GM04503 (cell line): ENCODE measurements at places on chromosomes 1 and 21.

GRCh38 chr21:44508711-44509445 is 31.1 kb downstream of the KRTAP10-1 start:
- no peak for DNase-seq

DNA sequence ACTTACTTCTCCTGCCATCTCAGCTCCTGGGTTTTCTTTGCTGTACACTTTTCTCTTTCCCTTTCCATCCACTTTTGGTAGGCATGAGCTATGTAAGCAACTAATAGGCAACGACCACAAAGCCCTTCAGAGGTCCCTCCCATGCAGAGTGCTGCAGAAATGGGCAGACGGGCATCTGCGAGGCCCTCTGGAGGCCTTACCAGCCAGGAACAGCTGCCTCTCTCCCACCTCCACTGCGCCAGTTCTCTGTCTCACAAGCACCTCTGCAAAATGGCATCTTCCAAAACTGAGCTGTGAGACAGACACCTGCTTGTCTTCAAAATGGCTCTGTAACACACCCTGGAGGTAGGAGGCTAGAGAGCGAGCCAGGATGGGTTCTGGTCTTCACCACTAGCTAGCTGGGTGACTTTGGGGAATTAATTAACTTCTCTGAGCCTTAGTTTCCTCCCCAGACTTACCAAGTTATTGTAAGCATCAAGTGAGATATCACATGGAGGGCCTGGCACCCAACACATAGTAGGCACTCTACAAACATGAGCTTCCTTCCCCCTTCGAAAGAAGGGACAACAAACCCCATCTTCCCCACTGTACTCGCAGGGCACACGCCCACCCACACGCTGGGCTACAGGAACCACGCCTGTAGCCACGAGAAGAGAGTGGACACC is 62.0 kb downstream of the BCAR3 start:
- DNase-seq: no peak

DNA sequence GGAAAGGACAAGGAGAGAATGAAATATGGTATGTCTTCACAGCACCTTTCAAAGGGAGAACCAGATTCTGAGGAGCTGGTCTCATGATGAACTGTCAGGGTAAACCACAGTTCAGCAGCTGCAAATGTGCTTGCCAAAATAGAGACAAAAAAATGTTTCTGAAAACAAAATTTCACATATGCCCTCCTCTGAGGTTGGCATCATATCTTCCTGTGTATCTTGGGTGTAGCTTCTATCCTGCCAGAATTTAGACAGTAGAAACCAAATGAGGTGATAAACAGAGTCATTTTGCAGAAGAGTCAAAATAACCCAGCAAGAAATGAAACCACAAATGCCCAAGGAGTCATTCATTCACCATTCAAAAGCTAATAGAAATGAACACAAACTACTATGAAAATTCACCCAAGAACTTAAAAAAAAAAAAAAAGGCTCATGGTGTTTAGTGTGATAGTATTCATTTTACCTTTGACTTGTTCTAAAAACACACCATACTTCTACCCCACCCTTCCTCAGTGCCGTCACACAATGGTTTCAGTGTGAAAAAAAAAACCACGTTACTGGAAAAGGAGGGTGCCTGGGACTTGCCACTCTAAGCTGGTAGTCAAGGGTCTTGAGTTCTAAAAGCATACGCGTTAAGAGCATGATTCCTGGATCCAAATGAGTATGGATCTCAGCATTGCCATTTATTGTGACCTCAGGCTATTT is 18.5 kb downstream of the SELL start:
- no peak for DNase-seq

- DNase-seq: no peak
Measured at GRCh38 chr1:225685476-225686176, 32.7 kb upstream of the ENAH start.

DNA sequence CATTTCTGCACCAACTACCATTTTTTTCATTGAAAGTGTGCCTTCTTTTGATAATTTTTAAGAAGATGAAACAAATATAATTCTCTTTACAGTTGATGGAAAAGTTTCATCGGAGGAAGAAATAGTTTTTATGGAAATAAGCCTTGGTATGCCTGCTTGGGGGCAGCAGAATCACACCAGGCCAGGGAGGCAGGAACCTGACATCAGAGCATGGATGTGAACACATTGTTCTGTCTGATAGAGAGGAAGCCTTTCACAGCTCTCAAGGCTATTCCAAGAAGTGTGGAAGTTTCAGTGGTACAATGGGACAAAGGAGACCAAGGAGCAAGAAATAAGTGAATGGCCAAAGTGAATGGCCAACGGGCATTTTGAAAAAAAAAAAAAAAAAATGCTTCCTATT is 162.2 kb upstream of the KCNK2 start:
- no peak for DNase-seq

- no peak for DNase-seq
Measured at GRCh38 chr1:150596095-150596892, 16.9 kb upstream of the MCL1 start.

GRCh38 chr1:238964631-238965030 is 421.7 kb upstream of the CHRM3 start:
- DNase-seq: no peak

- no peak for DNase-seq
Measured at GRCh38 chr1:232267092-232267836, 362.7 kb downstream of the SIPA1L2 start.

DNA sequence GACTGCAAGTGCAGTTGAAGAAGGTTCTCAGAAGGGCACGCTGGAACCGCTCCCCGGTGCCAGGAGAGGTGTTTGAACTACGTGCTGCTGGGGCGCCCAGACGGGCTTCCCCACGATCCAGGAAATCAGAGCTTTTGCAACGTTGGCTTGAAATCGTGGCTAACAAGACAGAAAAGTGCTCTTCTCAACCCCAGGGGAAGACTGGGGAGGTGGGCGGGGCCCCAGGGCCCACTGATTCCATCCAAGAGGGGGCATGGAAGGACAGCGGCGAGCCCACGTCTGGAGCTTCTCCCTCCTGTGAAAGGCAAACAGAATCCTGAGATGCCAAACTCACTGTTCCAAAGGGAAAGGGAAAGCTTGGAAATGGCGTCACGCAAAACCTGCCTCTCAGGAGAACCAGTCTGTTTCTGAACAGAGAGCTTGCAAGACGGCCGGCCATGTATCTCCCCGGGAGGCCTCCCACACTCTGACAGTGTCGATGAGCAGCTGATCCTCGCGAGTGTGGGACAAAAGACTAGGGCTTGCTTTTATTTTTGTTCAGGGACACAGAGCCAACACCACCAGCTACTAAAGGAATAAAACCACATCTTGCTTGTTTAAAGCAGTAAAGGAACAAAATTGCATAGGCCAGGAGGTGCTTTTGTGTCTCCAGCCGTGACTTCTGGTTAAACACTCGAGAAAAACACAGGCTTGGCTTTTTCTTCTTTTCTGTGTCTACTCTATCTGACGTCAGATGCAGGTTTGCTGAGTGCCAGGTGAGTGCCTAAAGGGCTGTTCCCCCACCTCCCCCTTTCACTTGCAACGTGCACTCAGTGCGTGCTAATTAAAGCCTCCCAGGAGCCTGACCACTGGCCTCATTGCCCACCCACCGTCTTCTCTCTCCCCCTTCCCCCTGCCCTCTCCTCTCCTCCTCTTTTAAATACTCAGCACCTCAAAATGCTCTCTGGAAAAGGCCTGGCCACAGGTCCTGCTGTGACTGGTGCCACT is 41.5 kb downstream of the LRRC3 start:
- no peak for DNase-seq

GRCh38 chr1:16139473-16139962 is 16.4 kb downstream of the EPHA2 start:
- peak; percentile 67 for DNase-seq

DNA sequence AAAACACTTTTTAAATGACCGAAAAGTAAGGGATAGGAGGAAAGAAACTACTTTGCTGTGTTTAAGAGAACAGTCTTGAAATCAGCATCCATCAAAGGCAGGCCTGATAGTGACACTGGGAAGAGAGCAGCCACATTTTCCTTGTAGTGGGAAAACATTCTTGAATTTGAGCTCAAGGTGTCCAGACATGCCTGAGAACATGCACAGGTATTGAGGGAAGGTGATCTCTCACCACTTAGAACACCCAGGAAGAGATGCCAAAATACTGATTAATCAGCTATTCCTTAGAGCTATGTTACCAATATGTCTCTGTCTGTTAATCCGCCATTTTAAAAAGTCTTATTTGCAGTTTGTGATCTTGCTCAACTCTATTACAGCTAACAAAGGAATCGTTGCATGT is 25.9 kb downstream of the IL12RB2 start:
- DNase-seq: no peak

- no peak for DNase-seq
Measured at GRCh38 chr1:201608635-201609395, 69.9 kb downstream of the NAV1 start.

DNA sequence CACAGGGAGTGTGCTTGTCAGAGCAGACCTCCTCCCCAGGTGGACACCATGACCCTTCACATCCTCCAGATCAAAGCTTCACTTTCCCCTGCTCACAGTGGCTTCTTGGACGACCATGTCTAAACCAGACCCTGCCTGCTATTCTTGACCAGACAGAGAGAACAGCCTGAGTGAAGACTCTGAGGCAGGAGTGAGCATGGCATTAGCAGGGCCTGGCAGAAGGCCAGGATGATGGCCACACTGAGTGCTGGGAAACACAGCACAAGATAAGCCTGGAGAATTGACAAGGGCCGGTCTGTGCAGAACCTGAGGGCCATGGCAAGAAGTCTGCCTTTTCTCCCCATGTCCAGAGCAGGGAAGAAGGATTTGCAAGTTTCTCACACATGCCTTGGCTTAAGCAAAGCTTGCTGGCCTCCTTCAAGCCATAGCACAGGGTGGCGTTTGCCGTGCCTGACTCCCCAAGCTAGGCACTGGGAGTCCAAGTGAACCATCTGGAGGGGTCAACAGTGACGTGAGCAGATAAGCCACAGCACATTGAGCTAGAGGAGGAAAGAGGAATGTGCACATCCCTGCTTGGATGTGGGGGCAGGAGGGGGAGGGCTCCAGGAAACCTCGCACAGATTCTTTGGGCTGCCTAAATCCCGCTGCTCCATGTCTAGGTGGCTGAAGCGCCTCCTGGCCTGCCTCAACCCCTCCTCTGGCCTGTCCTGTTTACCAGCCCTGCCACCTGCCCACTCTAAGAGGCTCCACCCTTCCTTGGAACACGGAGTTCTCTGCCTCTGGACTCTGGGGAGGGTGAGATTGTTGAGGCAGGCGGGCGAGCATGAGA is 87.1 kb downstream of the CD58 start:
- no peak for DNase-seq

GRCh38 chr1:234559902-234560676 is 49.9 kb downstream of the IRF2BP2 start:
- DNase-seq: no peak

DNA sequence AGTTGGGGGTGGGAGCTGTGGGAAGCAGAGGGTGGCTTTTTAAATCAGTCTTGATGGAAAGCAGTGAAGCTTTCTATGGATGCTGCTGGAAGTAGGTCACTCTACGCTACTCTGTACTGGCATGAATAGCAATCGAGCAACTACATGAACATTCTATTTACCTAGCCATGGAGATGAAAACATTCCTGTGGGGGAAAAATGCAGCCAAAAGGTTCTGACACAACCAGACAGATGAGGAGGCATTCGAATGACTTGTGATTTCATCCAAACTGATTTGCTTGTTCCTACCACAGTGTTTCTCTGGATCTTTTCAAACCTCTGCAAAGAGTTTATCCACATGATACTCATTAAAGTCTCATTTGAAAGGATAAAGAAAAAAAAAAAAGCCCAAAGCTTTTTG is 95.0 kb downstream of the ASTN1 start:
- DNase-seq: no peak

GRCh38 chr1:150180474-150180873 is 30.8 kb downstream of the PLEKHO1 start:
- no peak for DNase-seq

- DNase-seq: peak; percentile 47
Measured at GRCh38 chr1:203440771-203441170, 34.8 kb upstream of the PRELP start.

GRCh38 chr1:193113258-193113991 is 8.2 kb upstream of the GLRX2 start:
- DNase-seq: no peak

DNA sequence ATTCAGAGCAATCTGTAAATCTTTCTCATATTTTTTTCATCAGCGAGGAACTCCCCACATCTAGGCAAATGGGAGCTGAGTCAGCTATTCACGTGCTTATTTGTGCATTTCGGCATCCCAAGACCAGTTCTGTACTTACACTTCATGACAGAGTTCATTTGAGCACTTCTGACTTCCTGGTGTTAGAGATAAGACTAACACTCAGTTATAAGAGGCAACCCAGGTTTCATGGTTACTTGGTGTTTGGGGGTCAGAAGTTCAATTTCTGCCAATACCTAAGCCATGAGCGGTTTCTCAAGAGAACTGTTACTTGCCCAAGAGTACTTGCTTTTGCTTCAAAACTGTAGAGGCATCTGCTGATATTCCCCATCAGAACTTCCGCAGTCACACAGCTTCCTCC is 24.1 kb upstream of the DESI2 start:
- DNase-seq: no peak

GRCh38 chr1:8061673-8062386 is 35.7 kb upstream of the ERRFI1 start:
- no peak for DNase-seq
